ENCODE measurements at places on chromosomes 1 and 21.
A peak's percentile ranks its signal among the peaks of the same experiment; 100 is the strongest.

- DNase-seq = peak; percentile 32
Observed at GRCh38 chr1:11802616-11802972, 3.2 kb downstream of the MTHFR start.

DNA sequence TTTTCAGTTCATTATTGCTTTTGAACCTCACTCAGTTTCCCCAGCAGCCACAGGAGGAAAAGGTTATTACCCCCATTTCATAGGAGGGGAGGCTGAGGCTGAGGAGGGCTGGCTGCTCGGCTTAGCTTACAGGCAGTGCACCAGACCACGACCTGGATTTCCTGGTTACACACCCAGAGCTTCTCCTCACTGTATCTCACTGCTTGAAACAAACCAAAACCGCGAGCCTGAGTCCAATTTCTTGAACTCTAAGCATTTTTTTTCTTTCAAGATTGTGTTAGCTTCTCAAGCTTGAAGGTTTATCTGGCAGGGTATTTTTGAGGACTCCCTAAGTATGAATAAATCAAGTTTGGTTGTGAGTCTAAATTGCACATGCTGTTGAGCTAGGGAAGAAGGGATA, 188.9 kb upstream of the EDN2 start:
- DNase-seq = no peak

- no peak for DNase-seq
Observed at GRCh38 chr1:108502624-108503023, 52.5 kb downstream of the NBPF6 start.

GRCh38 chr1:24206083-24206464, 19.0 kb upstream of the IFNLR1 start:
- DNase-seq = no peak

DNA sequence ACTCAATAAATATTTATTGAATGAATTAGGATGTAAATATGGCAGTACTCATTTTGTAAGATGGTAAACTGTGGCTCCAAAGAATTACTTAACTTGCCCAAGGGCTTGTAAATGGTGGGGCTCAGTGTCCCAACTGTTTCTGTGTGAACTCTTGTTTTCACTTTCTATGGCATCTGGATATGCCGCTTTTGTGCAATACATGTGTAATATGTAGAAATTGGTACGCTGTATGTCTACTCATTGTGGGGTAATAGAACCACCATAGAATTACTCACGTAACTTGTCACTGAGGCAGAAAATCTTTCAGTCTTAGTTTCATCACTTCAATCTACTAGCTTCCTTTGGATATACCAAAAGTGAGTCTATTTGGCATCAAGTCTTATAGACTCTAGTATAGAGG, 977 bp downstream of the PRPF3 start:
- no peak for DNase-seq

- DNase-seq = no peak
Observed at GRCh38 chr1:211908453-211908852, 77.9 kb upstream of the LPGAT1 start.

GRCh38 chr1:18989176-18989799, 32.8 kb upstream of the IFFO2 start:
- DNase-seq = no peak

DNA sequence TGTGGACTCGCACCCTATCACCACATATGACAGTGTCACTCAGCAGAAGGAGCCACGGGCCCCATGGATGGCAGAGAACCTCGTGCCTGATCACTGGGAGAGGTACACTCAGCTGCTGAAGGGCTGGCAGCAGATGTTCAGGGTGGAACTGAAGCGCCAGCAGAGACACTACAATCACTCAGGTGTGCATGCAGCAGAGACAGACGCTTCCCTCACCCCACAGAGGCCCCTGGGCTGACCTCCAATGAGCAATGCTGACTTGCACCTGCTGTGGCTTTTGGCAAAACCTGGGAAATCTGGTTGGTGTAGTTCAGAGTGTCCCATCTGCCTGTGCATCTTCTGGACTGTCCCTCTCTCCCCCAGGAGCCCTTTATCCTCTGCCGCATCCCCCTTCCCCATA, 51.9 kb downstream of the KIAA1614 start:
- no peak for DNase-seq

DNA sequence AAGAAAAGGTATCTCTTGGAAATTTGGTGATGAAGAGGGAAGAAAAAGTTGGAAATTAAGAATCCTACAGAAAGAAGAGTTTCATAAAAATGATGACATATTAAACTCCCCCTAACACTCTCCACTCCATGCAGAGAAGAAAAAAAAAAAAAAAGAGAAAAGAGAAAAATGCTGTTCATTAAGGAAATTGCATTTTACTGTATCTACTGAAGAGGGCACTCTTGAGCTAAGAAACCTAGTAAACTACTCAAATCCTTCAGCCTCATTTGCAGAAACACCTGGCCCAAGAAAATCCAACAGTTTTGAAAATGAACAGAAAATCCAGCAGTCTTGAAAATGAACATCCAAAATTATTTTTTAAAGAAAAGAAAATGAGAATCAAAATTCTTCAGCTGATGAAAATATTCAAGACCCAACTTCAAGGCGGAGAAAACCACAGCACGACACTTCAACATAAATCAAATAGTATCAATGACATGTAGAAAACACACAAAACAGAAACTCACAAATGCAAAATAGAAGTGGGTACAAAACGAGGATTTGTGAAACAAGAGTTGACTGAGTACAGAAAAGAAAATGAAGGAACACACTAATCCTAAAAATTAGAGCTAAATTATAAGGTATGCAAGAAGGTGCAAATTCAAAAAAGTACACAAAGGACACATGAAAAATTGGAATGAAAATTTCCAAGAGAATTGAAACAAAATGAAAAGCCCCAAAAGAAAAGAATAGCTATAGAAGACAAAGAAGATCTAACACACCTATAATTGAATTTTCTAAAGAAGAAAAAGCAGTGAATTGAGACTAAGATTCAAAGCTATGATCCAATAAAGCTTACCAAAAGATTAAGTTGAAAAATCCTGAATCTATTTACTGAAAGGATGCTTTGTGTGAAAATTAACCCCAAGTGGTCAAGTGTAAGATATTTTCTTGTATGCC, 73.2 kb upstream of the DNAJC6 start:
- no peak for DNase-seq

DNA sequence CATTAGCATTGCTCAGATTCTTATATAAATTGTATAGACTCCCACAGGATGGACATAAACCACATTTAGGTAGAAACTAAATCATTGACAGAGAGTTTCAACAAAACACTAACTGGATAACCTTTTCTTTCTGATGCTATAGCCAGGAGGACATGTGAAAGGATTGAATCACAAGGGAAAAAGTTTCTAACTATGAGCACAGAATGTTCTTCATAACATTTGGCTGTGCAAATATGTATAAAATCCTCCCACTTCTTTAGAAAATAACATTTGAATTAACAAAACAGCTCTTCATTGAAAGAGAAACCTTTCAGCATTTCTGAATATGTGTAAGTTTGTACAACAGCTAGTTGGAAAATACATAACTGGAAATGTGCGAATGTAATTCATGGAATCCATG, 167.3 kb downstream of the TBX15 start:
- no peak for DNase-seq
